ENCODE measurements at places on chromosomes 5 and 9.
A peak's percentile ranks its signal among the peaks of the same experiment; 100 is the strongest.

GRCh38 chr5:43215073-43215631 is 23.1 kb downstream of the NIM1K start:
- DNase-seq: peak; percentile 84

GRCh38 chr5:763998-764781 is 20.3 kb downstream of the ZDHHC11B start:
- no peak for DNase-seq

- DNase-seq: peak; percentile 6
Observed at GRCh38 chr5:68661237-68661636, 432.6 kb upstream of the SLC30A5 start.

GRCh38 chr9:134469041-134469875 is 143.0 kb downstream of the RXRA start:
- no peak for DNase-seq

GRCh38 chr9:14530841-14531240 is 162.4 kb downstream of the ZDHHC21 start:
- DNase-seq: no peak

DNA sequence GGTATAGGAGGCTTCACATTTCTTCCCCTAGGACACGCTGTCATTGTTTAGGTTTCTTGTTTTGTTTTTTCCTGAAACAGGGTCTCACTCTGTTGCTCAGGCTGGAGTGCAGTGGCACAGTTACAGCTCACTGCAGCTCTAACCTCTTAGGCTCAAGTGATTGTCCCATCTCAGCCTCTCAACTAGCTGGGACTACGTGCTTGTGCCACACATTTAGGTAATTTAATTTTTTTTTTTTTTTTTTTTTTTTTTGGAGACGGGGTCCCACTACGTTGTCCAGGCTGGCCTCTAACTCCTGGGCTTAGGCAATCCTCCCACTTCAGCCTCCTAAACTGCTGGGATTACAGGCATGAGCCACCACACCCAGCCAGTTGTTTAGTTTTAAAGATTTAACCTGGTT is 66.2 kb downstream of the EXOSC2 start:
- no peak for DNase-seq

DNA sequence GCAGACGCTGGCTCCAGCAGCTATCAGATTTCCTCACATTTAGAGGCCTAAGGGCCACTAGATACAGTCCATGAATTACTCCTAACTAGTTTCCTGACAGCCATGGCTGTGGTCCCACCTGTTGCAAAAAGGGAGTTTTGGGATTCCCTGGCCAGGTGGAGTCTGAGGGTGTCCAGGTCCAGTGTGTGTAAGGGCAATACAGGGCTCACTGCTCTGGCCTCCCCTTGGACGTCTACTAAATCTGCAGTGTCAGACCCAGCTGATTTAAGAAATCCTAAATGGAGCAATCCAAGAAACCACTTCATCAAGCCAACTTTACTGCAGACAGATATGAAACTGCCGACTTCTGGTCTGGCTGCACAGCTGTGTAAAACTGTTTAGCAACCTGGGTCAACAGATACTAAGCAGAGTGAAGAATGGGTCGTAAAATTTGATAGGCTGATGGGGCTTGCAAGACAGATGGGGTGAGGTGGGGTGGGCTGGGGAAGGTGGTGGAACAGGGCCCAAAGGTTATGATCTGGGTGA is 116.4 kb downstream of the GADD45G start:
- no peak for DNase-seq

- DNase-seq: no peak
Observed at GRCh38 chr5:10973316-10973715, 212.3 kb upstream of the DAP start.

DNA sequence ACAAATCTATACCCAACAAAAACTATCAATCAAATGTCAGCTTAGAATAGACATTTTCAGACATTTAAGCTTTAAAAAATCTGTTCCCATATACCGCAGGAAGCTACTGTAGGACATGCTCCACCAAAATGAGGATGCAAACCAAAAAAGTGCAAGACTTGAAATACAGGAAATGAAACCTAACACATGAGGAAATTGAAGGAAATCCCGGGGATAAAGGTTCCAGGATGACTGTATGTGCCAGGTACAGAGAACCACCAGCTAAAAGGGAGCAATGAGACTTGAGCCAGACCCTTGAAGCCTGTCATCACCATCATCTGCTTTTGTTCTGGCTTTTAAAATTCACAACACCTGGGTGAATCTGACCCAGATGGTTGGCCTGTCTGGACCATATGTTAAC is 21.4 kb downstream of the DIAPH1 start:
- DNase-seq: peak; percentile 39

GRCh38 chr9:124453586-124454191 is 3.4 kb downstream of the ADGRD2 start:
- peak; percentile 16 for DNase-seq

- peak; percentile 91 for DNase-seq
Observed at GRCh38 chr9:137067860-137068538, 2.4 kb downstream of the SAPCD2 start.

DNA sequence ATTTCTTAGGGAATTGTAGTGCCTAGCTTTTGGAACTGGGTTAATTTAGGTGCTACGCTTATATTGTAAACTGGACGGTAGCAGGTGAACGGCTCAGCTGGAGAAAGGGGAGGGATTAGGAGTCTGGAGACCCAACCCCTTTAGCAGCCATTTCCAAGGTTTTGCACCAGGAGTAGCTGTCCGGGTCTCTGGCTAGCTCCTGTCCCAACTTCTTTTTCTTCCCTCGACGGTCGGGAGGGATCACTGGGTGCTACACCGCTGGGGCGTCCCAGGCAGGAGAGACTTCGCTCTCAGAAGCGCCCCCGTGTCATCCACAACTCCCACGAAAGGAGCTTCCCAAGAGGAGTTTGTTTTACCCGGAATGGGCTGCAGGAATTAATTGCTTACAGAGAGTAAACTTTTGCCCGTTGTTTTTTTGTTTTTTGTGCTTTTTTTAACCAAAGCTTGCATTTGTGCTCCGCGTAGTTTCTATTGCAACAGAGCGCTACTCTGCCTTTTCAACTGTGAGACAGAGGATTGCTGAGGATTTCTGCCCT is 1640.9 kb upstream of the C9orf72 start:
- peak; percentile 94 for DNase-seq

DNA sequence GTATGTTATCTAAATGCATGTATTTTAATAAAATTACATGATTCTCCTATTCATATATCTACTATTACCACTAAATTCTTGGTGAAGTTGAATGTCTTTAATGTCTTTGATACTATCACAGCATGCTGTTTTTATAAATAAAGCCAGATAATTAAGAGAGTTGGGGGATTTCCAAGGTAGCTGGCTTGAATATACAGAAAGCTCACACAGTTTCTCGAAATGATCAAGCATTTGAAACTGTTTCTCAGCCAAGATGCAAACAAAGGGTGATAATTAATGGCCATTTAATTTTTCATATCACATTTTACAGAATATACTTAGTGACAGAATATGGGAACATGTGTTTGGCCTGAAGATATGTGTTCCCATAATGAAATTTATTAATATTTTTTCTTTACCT is 145.6 kb upstream of the CDH12 start:
- no peak for DNase-seq

GRCh38 chr9:69396759-69397158 is 71.7 kb downstream of the ENTREP1 start:
- no peak for DNase-seq

GRCh38 chr9:122374885-122375420 is 4.1 kb downstream of the PTGS1 start:
- DNase-seq: no peak

GRCh38 chr9:87628346-87628745 is 97.6 kb upstream of the CTSL start:
- no peak for DNase-seq

- no peak for DNase-seq
Observed at GRCh38 chr5:127088251-127088650, 14.9 kb upstream of the C5orf63 start.

GRCh38 chr9:95103281-95103771 is 214.2 kb downstream of the FANCC start:
- no peak for DNase-seq

DNA sequence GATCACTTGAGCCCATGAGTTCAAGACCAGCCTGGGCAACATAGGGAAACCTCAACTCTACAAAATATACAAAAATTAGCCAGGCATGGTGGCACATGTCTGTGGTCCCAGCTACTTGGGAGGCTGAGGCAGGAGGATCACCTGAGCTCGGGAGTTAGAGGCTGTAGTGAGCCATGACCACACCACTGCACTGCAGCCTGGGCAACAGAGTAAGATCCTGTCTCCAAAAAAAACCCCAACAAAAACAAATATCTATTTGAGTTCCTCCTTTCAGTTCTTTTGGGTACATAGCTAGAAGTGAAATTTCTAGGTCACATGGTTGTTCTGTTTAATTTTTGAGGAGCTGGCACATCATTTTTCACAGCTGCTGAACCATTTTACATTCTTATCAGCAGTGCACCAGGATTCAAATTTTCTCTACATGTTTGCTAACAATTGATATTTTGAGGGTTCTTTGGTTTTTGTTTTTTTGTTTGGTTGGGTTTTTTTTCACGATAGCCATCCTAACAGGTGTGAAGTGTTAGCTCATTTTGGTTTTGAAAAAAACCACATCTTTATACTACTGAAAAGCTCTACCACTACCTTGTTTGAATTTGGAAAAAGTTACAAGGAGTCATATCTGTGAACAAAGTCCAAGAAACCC is 176.9 kb upstream of the SLC12A2 start:
- DNase-seq: no peak

DNA sequence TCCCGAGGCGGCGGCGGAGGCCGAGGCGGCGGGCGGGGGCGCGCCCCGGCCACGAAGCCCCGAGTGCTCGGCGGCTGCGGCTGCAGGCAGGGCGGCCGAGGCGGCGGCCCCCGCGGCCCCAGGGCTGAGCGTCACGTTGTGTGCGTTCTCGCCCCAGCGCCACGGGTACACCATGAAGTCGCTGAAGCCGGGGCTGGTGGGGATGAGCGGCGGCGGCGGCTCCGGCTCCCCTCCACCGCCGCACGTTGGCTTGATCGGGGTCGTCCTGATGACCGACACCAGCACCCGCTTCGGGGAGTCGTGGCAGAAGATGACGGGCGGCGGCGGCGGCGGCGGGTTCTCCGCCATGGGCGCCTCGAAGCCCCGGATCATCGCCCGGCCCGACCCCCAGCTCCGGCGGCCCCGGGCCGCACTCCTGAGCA is 498 bp downstream of the ZNF367 start:
- no peak for DNase-seq

DNA sequence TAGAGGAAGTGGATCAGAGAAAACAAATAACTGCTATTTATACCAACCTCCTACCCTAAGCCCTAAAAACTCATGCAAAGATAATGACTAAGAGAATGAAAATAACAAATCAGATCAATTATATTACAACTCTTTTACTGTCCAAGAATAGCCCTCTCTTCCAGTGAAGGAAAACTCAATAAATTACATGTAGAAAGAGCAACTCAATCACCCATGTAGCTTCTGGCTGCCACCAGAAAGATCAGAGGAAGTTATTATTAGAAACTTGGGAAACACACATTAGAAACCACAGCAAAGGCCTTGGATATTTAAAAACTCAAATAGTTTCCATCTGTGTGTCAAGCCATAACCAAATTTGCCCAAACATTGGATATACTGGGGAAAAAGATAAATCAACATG is 134.0 kb upstream of the TARS1 start:
- no peak for DNase-seq

DNA sequence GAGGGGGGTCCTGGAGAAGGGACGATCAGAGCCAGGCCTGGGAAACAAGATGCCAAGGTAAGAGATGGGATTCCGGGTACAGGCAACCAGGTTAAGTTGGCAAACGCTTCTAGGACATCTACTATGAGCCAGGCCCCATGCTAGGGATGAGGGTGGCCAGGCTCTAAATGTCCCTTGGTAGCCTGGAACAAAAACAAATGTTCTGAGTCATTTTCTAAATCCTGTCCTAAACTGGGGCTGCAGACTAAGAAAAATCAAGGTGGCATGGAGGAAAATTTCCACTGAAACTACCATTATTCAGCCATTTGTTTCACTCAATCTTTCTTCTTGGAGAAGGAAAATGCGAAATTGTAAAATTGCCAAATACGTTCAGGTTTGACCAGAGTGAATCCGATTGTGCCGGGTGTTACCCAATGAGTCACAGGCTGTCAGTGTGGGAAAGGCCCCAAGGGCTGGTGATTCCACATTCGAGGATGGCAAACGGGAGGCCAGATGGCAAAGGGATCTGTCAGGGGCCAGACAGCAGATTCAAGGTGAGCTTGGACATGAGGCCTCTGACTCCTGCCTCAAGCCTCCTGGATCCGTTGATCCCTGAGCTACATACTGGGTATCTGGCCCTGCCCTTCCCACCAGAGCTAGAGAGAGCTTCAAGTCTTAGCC is 57.6 kb downstream of the PAX5 start:
- no peak for DNase-seq

DNA sequence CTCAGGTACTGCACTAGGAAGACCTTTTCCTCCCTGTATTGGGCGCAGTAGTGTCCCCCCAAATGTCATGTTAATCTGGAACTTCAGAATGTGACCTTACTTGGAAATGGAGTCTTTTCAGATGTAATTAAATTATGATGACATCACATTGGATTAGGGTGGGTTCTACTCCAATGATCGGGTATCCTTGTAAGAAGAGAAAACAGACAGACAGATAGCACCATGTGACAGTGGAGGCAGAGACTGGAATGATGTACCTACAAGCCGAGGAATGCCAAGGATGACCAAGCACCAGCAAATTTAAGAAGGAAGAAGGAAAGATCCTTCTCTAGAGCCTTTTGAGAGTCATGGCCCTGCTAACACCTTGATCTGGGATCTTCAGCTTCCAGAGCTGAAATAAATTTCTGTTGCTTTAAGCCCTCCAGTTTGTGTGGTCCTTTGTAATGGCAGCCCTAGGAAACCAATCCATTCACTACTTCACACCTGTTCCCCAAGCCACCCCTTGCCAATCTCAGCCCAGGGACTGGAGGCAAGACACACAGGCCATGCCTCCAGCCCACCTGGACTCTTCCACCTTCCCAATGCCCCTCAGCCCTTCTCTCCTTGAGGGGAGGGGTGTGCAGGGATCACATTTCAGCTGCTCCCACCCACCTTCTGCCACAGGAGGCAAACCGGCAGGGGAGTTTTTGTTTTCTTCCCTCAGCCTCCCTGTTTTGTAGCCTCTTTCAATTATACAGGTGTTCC is 1.6 kb downstream of the CCNJL start:
- no peak for DNase-seq

GRCh38 chr9:89899573-89899972 is 294.8 kb downstream of the GADD45G start:
- no peak for DNase-seq

DNA sequence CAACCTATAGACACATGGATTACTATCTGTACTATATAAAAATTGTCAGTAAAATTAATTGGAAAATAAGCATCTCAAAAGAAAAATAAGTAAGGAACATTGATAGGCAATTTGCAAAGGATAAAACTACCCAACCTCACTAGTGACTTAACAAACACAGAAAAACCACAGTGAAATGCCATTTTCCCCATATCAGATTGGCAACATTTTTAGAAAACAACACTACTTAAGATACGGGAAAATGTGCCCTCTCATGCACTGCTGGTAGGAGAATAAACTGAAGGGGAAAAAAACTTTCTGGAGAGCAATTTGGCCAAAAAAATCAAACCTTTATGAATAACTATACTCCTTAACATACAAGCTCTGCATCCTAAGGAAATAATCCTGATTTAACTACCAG is 254.0 kb downstream of the DEPDC1B start:
- no peak for DNase-seq
